ENCODE measurements at places on chromosomes 5 and 9.

GRCh38 chr9:2116073-2116472 lies 100.9 kb downstream of the SMARCA2 start:
- no peak for DNase-seq

GRCh38 chr5:62771341-62771740 lies 192.7 kb downstream of the LRRC70 start:
- no peak for DNase-seq

DNA sequence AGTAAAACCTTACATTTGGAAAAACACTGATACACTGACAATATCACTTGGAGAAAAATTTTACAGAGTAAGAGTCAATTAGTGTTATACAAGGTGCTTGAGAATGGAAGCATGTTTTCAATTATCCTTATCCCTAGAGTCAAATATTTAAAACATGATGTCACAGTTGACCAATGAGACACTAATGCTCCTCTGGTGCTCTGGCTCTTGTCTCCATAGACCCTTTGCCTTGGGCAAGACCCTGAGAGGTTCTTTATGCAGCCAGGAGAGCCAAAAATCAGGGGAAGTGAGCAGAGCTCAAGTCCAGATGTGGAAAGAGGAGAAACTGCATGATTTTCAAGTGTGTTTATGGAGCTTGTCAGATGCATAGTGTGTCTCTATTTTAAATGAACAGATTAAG lies 153.9 kb downstream of the MARCHF11 start:
- no peak for DNase-seq

DNA sequence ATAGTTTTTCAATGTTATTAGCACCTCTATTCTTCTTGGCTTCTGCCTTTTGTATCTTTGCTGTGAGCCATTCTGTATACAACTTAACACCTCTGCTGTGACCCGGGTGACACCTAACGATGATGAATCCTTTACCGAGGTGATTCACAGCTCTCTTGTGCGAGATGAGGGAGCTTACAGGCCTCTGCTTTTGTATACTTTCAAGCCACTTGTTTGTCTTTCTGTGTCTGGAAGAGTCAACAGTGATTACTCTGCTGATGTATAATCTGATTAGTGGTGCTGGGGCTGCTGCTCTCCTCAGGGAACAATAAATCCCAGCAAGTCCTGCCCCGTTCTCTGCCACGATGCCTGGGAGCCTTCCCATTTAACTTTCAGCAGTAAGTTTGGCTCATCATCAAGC lies 442.9 kb upstream of the SGCD start:
- no peak for DNase-seq

- DNase-seq: no peak
Measured at GRCh38 chr5:149360272-149360671, 2.4 kb downstream of the PCYOX1L start.

DNA sequence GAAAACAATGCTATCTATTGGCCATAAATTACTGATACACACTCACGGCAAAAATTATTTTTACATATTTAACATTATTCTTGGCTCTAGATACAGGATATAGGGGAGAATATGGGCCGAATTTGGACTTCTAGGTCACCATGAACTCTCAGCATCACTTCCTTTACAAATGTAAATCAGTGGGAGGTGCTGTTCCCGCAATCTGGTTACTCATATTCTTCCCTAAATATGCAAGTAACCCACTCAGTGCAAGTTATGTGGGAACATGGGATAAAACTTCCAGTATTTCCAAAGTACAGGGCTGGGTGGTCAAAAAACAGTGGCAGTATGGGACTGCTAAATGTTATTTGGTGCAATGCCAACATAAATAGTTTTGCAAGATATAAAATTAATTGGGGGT lies 145.6 kb downstream of the PPP2R2B start:
- no peak for DNase-seq

DNA sequence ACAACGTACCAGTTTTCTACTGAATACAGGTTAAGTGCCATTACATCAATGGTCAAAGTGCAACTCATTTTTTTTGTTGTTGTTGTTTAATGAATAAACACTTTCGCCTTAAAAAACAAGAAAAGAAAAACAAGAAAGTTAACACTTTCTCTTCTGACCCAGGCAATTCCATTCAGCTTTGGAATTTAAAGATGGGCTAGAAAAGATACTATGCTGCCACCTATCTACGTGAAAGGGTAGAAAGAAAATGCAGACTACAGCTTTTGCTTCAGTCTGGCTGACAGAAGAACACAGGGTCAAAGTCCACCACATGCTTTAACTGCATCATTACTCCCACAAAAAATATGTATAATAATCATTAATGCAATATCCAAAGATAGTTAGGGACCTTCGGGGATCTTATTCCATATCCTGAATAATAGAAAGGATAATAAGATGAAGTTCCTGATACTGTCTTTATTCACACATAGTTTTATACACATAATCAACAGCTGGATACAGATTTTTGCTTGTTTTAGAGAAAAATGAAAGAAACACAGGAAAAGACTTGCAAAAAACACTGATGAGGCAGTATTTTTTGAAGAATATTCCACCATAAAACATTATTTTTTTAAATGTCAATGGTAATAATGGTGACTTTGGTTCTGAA lies 40.4 kb downstream of the ZDHHC21 start:
- DNase-seq: no peak

DNA sequence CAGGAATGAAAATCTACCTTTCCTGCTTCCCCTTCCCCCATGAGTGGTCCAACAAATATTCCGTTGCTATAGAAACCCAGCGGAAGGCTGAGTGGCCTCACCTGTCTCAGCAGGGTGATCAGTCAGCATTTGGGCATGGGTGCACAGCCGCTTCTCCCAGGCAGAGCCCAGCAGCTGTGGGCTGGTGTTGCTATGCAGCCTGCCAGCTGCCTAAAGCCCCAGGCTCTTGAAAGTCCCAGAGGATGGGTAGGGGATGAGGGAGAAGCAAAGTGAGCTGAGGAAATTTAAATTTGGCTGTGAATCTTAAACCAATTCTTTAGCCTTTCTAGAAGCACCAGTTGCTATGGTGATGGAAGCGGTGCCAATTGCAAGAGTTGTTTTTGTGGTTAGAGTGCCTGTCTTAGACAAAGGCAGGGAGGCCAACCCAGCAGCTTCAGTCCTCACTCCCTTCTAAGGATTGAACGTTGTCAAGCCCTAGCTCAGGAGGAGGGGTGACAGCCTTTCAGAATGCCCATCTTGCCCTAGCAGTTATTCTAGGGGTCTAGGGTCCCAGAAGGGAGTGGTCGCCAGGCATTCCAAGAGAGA lies 151.5 kb upstream of the PITX1 start:
- no peak for DNase-seq

DNA sequence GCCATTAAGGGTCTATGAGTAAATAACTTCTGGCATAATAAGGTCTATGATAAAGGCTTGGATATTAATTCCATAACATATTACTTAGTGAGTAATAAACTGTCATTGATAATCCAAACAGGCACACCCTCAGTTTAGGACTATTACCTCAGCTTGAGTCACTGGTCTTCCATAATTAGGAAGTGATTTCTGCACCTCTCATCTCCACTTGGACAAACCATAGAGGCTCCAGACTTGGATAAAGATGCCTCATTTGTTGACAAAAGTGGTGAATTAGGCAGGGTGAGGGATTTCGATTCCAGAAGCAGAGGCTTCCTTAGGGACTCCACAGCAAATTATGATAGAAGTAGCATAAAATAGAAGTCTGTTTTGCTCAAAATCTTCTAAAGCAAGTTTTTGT lies 127.5 kb upstream of the MTAP start:
- no peak for DNase-seq

DNA sequence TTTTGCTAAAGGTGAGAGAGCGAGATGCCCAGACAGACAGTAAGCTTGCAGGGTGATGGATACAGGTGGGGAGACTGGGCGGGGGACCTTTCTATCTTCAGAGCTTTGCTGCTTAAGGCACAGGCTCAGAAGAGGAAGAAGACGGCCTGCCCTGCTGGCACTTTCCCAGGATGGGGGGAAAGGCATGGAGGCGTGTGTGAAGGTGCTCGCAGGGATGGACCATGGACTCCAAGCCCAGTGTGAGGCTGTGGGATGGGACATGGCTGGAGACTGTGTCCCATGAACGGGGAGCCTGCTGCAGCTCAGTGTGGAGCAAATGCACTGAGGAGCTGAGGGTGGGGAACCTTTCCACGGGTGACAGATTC lies 243.2 kb upstream of the IRX4 start:
- no peak for DNase-seq

GRCh38 chr9:108125625-108126024 lies 636.1 kb upstream of the KLF4 start:
- no peak for DNase-seq

DNA sequence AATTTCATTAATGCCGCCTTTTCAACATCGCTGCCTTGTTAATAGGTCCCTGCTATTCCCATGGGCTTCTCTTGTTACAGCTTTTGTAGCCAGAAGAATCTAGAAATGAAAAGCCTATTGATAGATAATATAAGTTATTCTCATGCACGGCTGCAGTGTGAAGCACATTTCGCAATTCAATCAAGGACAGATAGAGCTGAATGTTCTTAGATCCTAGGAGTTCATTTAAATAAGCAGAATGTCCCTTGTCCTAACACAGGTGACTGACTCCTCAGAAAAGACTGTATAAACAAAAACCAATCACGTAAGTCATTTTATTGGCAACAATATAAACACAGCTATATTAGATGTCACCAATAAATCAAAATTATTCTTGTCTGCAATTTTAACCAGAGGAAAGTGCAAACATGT lies 9.4 kb downstream of the GLIS3 start:
- DNase-seq: no peak

DNA sequence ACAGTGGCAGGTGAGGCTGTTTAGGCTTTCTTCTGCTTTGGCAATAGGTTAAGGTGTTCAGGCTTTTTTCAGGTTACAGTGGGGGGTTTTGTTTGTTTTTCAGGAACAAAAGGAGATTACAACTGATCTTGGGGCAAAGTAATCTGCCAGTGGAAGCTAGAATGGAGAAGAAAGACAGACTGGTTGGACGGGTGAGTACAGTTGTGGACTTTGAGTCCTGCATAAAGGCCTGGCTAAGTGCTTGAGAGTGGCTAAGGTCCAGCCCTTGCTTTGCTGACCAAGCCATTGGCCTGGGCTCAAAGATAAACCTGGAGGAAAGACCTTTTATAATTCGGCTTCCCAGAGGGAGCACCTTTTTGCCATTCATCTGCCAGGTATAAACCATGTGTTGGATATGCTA lies 63.1 kb downstream of the MTMR12 start:
- DNase-seq: no peak

DNA sequence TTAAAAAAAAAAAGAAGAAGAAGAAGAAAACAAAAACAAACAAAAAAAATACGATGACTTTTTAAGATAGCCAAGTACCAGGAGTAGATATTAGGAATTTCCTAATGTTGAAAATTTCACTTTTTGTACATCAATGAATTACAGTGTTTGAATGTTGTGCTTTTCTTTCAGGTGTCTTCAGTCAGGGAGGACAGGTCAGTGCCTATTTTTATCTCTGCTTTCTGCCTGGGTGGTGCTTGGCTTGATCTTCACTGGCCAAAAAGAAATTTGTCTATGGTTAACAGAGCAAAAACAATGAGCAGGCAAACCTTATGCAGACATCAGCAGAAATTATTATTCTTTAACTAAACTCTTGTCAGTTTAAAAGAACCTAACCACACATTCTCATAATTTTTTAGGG lies 3.0 kb downstream of the SPINK6 start:
- no peak for DNase-seq

DNA sequence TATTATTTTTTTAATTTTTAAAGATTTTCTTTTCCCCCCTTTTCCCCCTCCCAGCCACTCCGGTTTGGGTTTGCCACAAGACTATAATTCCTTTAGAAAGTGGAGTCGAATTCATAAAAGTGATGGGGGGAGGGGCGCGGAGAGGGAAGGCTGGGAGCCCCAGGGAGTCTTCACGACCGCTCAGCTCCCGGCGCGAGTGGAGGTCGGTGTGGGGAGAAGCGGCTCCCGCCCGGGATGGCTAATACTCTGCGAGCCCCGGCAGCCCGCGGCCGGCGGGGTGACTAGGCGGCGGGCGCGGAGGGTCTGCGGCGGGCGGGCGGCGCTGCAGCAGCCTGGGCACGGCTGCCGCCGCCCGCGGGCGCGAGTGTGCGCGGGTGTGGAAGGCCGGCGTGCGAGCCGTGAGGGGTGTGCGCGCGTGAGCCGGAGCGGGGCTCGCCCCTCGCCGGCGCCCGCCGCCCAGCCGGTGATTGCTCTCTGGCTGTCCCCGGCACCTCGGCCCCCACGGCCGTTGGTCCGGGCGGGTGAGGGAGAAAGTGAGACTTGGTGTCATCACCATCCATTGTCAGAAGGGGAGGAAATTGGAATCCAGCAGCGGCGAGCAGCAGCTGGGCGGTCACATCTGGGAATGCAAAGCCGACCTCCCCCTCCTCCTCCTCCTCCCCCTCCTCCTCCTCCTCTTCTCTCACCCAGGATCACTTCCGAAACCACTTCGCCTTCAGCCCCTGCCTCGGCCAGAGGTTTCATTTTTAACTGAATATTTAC lies at the start of gene PARP8:
TSS of gene PARP8 (plus strand) at position 377 of the 762 bp plus-strand sequence. CDS start 459 bp downstream, outside the sequence.
- DNase-seq: peak; percentile 88

DNA sequence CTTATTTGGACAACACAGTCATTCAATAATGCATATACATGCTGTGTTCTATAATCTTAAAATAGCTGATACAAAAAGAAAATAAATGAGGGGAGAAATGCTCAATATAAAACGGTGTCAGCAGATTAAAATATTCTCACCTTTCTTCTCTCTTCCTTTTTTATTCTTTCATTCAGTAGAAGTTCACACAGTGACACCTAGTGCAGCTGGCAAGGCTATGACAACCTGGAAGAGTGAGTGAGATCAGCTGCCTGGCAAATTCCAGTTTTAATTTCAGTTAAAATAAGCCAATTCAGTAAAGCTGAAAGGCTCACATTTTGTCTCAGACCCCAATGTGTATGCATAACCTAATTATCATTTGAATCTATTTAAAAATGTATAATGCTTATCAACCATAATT lies 150.3 kb downstream of the RASEF start:
- no peak for DNase-seq

DNA sequence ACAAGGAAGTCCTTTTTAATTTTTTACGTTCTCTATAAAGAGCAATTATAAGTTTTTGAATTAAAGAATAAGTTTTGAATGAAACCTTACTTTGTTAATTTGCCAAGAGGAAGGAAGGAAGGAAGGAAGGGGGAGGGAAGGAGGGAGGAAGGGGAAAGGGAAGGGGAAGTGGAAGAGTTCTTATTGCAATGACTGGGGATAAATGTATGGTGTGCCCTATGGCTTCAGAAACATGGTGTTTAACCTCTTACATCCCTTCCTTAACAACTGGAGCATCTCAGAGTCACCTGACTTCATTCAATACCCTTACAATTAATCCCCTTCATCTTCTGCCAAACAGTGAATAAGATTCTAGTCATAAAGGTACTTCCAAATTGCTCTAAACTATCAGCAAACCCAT lies 16.0 kb downstream of the CEMIP2 start:
- DNase-seq: no peak

DNA sequence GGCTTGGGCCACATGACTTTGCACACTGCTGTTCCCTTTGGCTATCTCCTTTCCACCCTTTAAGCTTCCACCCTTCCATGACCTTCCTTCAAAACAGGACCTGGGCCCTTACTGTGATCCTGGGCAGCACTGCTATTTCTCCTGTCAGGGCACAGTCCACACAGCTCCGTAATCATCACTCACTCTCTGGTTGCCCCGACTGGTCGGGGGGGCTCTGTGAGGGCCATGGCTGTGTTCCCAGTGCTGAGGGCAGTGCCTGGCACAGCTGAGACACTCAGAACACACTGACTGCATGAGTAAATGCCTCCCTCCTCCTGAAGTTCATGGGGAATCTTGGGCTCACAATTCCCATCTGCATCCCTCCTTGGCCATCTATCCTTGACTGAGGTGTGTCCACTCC lies 12.2 kb downstream of the TRAF1 start:
- no peak for DNase-seq

GRCh38 chr9:86575825-86576525 lies 221.8 kb upstream of the TUT7 start:
- no peak for DNase-seq

All from chondrocyte (in vitro differentiated cells).